ENCODE measurements at places on chromosomes 4 and X.
A peak's percentile ranks its signal among the peaks of the same experiment; 100 is the strongest.

GRCh38 chr4:179927473-179927872, 2315.7 kb upstream of the TENM3 start:
- H3K4me3 ChIP-seq: no peak overlapping the region
- H3K4me1 ChIP-seq: no peaks in the 10 kb centered on the region
- H3K27ac ChIP-seq: no peak overlapping the region
- H3K36me3 ChIP-seq: no peaks in the 10 kb centered on the region
- DNase-seq: no peak
- H3K27me3 ChIP-seq: no peaks in the 10 kb centered on the region

- H3K4me3 ChIP-seq: no peak overlapping the region
- H3K27ac ChIP-seq: no peak overlapping the region
- H3K36me3 ChIP-seq: no peaks in the 10 kb centered on the region
- H3K27me3 ChIP-seq: no peaks in the 10 kb centered on the region
These were observed 110.7 kb downstream of the PSAPL1 start for GRCh38 chr4:7323872-7324650.

GRCh38 chr4:147968641-147969040, 236.8 kb downstream of the ARHGAP10 start:
- H3K4me3 ChIP-seq: no peak overlapping the region
- no peaks in the 10 kb centered on the region for H3K27me3 ChIP-seq
- no peak for DNase-seq
- no peaks in the 10 kb centered on the region for H3K4me1 ChIP-seq
- H3K36me3 ChIP-seq: no peaks in the 10 kb centered on the region

DNA sequence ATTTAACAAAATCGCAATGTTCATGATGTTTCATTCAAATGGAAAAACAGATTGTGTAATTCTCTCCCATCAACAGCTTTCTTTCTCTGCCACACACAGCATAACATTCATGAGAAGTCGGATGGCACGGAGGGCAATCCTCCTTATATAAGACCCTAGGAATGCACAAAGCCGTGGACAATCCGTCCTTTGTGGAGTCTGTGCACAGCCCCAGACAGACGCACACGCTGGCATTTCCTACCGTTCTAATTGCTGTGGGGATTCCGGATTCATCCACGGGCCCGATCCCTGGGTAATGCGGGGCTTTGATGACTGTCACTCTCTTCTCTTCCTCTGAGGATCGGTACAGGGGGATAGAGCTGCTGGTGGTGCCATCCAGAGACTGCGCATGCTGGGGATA, 121.9 kb upstream of the PDLIM3 start:
- peaks cover 8% of the 10 kb centered on the region for H3K36me3 ChIP-seq
- DNase-seq: no peak
- peaks cover 31% of the 10 kb centered on the region for H3K4me1 ChIP-seq
- H3K27me3 ChIP-seq: no peaks in the 10 kb centered on the region
- H3K27ac ChIP-seq: peak overlapping the region; percentile 65

DNA sequence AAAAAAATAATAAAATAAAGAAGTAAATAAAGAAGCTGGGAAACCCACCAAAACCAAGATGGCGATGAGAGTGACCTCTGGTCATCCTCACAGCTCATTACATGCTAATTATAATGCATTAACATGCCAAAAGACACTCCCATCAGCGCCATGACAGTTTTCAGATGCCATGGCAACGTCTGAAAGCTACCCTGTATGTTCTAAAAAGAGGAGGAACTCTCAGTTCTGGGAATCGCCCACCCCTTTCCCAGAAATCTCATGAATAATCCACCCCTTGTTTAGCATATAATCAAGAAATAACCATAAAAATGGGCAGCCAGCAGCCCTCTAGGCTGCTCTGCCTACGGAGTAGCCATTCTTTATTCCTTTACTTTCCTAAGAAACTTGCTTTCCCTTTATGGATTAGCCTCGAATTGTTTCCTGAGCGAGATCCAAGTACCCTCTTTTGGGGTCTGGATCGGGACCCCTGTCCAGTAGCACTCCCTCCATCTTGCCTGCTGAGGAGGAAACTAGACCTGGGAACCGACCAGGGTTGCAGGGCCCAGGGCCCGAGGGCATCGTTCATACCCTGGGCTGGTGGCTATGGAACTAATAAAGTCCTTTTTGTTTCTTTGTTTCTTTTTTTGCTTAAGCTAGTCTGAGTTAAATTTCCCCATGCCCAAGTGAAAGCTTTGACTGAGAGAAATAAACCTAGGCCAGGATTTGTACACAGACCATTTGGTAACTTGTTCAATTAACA, 30.9 kb downstream of the HTT-AS start:
- H3K36me3 ChIP-seq: no peaks in the 10 kb centered on the region
- DNase-seq: no peak
- no peaks in the 10 kb centered on the region for H3K27me3 ChIP-seq
- no peak overlapping the region for H3K27ac ChIP-seq

DNA sequence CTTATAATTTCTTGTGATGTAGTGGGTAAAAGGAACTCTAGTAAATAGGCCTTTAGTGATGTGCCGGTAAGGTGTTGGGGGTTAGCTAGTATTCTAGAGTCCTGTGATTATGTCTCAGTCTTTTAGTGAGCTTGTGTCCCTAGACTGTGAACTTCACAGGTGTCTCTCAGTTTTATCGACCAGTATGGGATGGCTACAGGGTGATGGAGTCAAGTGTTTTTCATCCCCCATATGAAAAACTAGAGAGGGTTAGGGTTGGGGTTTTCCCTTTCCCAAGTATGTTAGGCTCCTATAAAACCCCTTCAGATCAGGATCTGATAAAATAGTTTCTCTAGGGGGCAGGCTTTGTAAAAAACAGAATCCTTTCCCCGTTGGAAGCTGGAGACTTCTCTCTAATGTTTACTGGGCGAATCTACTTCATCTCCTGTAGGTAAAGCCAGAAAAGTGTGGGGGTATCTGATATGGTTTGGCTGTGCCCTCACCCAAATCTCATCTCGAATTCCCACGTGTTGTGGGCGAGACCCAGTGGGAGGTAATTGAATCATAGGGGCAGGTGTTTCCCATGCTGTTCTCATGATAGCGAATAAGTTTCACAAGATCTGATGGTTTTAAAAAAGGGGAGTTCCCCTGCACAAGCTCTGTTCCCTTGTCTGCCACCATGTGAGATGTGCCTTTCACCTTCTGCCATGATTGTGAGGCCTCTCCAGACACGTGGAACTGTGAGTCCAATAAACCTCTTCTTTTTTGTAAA, 120.8 kb downstream of the DTHD1 start:
- no peaks in the 10 kb centered on the region for H3K27me3 ChIP-seq
- no peaks in the 10 kb centered on the region for H3K4me1 ChIP-seq
- no peak overlapping the region for H3K4me3 ChIP-seq
- DNase-seq: no peak

DNA sequence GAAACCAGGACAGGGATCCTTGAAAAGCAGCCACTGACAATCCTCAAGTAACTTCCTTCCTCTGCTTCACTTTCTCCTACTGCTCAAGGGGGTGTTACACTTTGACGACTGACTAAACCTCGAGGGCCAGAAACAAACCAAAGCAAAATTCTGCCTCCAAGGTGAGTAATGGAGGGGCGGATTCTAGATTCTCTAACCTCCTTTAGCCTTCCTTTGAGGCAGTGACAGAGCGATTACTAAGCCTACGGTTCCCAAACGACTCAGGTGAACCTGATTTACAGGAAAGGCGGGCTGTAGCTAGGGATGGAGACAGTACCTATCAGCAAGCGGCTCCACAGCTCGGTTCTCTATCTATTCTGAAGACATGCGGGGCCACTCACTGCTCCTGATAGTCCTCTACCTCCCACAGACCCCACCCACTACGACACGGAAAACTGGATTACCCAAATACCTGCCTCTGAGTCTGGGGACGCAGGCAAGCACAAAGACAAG, 487 bp downstream of the TBCK start:
- H3K27ac ChIP-seq: peak overlapping the region; percentile 90
- H3K27me3 ChIP-seq: no peaks in the 10 kb centered on the region
- no peak for DNase-seq
- peaks cover 33% of the 10 kb centered on the region for H3K4me1 ChIP-seq
- no peaks in the 10 kb centered on the region for H3K36me3 ChIP-seq

DNA sequence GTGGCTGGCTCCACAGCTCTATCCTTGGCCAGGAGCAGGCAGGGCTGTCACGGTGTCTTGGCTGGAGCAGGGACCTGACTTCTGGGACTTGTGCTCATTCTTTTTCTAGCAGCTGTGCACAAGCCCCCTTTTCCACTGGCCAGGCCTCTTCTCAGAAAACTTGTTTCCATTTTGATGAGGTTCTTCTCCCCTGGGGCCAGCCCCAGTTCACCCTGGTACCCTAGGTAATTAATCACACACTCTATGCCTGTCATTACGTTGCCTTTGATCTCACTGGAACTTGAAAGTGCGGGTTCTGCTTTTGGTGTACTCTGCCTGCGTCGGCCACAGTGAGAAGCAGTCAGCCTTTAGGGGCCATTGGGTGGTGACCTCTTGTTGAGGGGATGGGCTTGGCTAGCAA, 26.6 kb downstream of the DRD5 start:
- no peak for DNase-seq
- H3K36me3 ChIP-seq: no peaks in the 10 kb centered on the region
- H3K27ac ChIP-seq: no peak overlapping the region
- no peak overlapping the region for H3K4me3 ChIP-seq

- H3K27me3 ChIP-seq: no peaks in the 10 kb centered on the region
- H3K4me3 ChIP-seq: no peak overlapping the region
- no peak overlapping the region for H3K27ac ChIP-seq
- H3K36me3 ChIP-seq: no peaks in the 10 kb centered on the region
- no peaks in the 10 kb centered on the region for H3K4me1 ChIP-seq
- no peak for DNase-seq
These were observed 125.7 kb downstream of the SH3KBP1 start for GRCh38 chrX:19761554-19762295.

DNA sequence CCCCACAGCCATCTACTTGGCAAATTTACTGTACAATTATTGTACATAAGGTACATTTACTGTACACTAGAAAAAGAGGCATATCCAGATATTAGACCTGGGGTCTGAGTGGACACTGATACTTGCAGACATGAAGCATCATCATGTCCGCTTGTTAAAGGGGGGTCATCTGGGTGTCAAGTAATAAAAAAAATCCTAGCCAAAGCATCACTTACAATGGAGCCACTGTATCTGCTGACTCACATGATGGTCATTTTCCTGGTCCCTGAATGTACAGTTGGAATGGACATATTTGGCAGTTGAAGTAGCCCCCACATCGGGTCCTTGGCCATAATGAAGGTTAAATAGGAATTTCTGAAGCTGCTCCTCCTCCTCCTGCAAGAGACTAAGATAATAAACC, 228.8 kb downstream of the THOC2 start:
- no peak for DNase-seq
- no peaks in the 10 kb centered on the region for H3K36me3 ChIP-seq
- H3K4me3 ChIP-seq: no peak overlapping the region
- no peaks in the 10 kb centered on the region for H3K27me3 ChIP-seq
- H3K27ac ChIP-seq: no peak overlapping the region
- H3K4me1 ChIP-seq: no peaks in the 10 kb centered on the region

- no peak overlapping the region for H3K27ac ChIP-seq
- no peaks in the 10 kb centered on the region for H3K36me3 ChIP-seq
- H3K27me3 ChIP-seq: no peaks in the 10 kb centered on the region
These were observed 161.3 kb upstream of the USP38 start for GRCh38 chr4:143023239-143023918.

DNA sequence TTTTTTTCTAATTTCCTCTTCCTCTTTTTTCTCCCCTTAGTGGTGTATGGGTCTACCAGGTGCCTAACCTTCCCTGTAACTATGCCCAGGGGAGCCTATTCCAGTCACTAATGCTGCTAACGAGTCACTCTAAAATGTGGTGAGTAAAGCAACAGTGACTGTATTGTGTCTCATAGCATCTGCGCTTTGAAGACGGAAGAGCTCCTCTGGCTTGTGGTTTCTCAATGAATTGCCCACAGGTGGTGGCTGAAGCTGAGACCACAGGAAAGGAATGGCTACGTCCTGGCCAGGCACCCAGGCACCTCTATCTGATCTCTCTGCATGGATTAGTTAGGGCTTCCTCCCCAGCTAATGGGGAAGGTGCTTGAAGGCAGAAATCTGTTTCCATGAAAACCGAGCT, 763.5 kb upstream of the FRG1 start:
- H3K4me3 ChIP-seq: no peak overlapping the region
- DNase-seq: no peak
- no peaks in the 10 kb centered on the region for H3K36me3 ChIP-seq

GRCh38 chrX:119672426-119672825, 20.5 kb downstream of the SEPTIN6 start:
- no peaks in the 10 kb centered on the region for H3K36me3 ChIP-seq
- H3K4me1 ChIP-seq: peaks cover 20% of the 10 kb centered on the region
- no peaks in the 10 kb centered on the region for H3K27me3 ChIP-seq
- H3K27ac ChIP-seq: no peak overlapping the region

DNA sequence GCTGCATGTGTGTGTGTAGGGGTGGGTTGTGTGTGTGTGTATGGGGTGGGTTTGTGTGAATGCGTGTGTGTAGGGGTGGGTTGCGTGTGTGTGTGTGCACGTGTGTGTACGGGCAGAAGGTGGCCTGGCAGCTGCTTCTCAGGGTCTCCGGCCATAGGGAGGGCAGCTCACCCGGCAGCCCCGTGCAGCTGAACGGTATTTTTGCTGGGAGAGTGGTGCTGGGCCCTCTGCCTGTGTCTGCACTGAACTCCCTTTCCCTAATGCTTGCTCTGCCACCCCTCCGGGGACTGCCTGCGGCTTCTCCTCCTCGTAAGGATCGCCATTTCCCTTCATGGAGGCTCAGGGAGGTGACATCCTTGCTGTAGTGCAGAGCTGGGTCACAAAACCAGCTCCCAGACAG, 30.2 kb downstream of the WFS1 start:
- H3K4me3 ChIP-seq: no peak overlapping the region
- no peak overlapping the region for H3K27ac ChIP-seq
- peaks cover 5% of the 10 kb centered on the region for H3K36me3 ChIP-seq
- no peak for DNase-seq

- H3K4me1 ChIP-seq: no peaks in the 10 kb centered on the region
- no peaks in the 10 kb centered on the region for H3K27me3 ChIP-seq
- H3K27ac ChIP-seq: no peak overlapping the region
- DNase-seq: no peak
These were observed 46.1 kb downstream of the SLIT2 start for GRCh38 chr4:20297783-20298182.

GRCh38 chr4:55397126-55397436, 1.3 kb downstream of the TMEM165 start:
- peak overlapping the region; percentile 98 for H3K27ac ChIP-seq
- no peaks in the 10 kb centered on the region for H3K27me3 ChIP-seq
- H3K4me3 ChIP-seq: peak overlapping the region; percentile 98
- H3K36me3 ChIP-seq: no peaks in the 10 kb centered on the region
- DNase-seq: no peak

DNA sequence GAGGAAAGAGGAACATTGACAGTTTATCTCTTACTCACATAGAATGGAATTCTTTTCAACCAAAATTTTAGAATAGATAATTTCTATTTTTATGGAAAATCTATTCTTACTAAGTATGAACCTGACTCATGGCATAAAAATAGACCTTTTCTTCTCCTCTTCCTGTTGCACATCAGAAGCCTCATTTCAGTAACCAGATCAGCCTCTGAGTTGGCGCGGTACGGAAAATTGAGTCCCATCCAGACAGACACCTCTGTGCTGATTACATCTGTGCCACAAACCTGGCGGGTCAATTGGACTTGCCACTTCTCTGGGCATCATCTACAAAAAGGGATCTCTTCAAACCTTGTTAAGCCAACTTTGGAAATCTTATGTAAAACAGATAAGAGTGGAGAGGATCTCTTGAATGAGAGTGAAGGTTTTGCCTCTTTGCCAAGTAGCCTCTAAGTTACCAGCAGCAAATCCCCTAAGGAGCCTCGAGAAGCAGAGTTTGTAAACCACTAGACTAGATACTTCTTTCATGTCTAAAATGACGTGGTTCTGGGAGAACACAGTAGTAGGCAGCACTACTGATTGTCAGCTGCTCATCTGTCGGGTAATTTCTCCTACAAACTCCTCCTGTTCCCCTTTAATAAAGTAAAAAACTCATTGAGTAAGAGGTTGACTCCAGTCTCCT, 37.4 kb downstream of the TENM3 start:
- H3K36me3 ChIP-seq: no peaks in the 10 kb centered on the region
- no peaks in the 10 kb centered on the region for H3K27me3 ChIP-seq
- H3K27ac ChIP-seq: no peak overlapping the region
- no peak for DNase-seq
- H3K4me3 ChIP-seq: no peak overlapping the region
